ENCODE measurements at places on chromosomes 12 and 14. TPM values are rescaled to one million over a fixed set of nuclear protein-coding genes. Genes with fewer than 3 reads are reported as not detected.

DNA sequence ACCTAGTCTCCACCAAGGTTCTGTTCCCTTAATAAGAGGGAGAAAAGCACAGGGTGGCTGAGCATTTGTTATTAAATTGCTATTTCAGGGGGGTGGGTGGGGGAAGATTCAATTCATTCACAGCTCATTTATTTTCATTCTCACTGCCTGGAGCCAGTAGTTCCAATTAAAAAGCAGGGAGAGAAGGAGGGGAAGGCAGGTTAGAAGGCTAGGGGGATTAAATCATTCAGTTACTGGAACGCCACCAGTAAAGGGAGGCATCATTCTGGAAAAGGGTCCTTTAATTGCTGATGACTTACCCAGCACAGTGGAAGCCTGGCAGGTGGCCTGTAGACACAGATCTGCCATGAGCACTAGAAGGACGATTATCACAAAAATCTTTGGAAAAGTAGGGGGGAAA, 47.4 kb downstream of the NIN start:
- H3K27ac ChIP-seq, result no peak overlapping the region
- no peaks in the 10 kb centered on the region for H3K27me3 ChIP-seq
- DNase-seq, result no peak
- no peak overlapping the region for H3K4me3 ChIP-seq

GRCh38 chr12:41013881-41014642, 174.1 kb upstream of the PDZRN4 start:
- H3K4me1 ChIP-seq, result no peaks in the 10 kb centered on the region
- no peaks in the 10 kb centered on the region for H3K27me3 ChIP-seq
- H3K27ac ChIP-seq, result no peak overlapping the region
- H3K4me3 ChIP-seq, result no peak overlapping the region
- no peak for DNase-seq

Gene ATF1
- total RNA-seq, result 29.3 TPM

Gene SSTR1
- total RNA-seq, result 0.04 TPM

Gene SNW1
- 65.8 TPM for total RNA-seq

Gene PRH1
- 18.8 TPM for total RNA-seq

DNA sequence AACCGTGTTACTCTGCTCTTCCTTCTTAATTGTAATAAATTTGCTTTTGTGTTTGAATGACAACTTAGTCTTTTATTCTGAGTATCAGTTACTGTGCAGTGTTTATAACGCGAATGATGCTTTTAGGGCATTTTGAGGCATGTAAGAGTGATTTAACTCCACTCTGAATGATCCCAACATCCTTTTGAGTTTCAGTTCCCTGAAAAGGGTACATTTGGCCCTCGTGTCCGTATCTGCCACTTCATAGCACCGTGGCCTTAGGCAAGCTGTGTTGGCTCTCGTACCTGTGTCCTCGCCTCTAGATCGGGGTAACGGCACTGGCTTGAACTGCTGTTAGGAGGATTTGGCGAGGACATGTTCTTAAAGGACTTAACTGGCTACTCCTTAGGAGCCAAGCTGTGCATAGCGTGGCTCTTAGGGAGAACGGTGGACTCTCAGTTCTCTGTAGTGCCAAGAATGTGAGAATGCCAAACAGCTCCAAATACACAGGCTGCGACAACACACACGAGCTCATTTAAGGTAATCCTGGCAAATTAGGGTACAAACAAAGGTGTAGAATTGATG, 92.0 kb downstream of the PPP2R5C start:
- H3K27ac ChIP-seq, result no peak overlapping the region
- no peaks in the 10 kb centered on the region for H3K27me3 ChIP-seq
- H3K4me1 ChIP-seq, result no peaks in the 10 kb centered on the region
- H3K4me3 ChIP-seq, result no peak overlapping the region
- DNase-seq, result no peak

DNA sequence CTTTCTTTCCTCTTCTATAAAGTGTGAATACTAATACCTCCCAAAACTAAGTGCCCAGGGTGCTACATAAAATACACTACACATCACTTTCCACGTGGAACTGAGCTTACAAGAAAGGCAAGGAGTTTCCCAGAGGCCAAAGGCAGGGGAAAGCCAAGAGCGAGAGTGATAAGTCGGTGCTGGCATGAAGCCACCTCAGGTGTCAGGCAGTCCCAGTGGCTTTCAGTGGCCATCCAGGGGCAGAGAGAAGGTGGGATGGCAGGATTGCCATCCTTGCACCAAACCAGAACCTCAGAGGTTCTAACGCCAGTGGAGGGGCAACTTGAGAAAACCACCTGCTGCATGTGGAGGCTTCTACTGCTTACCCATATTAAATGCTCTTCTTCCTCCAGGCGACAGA, 79.7 kb upstream of the DIO3 start:
- peaks cover 9% of the 10 kb centered on the region for H3K27me3 ChIP-seq
- peaks cover 25% of the 10 kb centered on the region for H3K4me1 ChIP-seq
- H3K4me3 ChIP-seq, result no peak overlapping the region
- H3K36me3 ChIP-seq, result no peaks in the 10 kb centered on the region
- no peak for DNase-seq
- H3K27ac ChIP-seq, result no peak overlapping the region

- no peak overlapping the region for H3K27ac ChIP-seq
- H3K4me1 ChIP-seq, result 0 out of 2 replicates have a peak, but pooled peaks cover 5% of the 10 kb centered on the region
- H3K36me3 ChIP-seq, result peaks cover 51% of the 10 kb centered on the region
- no peak overlapping the region for H3K4me3 ChIP-seq
These were observed 28.2 kb upstream of the LRP1-AS start for GRCh38 chr12:57175428-57176138.
